ENCODE measurements at places on chromosomes 3 and 15.

DNA sequence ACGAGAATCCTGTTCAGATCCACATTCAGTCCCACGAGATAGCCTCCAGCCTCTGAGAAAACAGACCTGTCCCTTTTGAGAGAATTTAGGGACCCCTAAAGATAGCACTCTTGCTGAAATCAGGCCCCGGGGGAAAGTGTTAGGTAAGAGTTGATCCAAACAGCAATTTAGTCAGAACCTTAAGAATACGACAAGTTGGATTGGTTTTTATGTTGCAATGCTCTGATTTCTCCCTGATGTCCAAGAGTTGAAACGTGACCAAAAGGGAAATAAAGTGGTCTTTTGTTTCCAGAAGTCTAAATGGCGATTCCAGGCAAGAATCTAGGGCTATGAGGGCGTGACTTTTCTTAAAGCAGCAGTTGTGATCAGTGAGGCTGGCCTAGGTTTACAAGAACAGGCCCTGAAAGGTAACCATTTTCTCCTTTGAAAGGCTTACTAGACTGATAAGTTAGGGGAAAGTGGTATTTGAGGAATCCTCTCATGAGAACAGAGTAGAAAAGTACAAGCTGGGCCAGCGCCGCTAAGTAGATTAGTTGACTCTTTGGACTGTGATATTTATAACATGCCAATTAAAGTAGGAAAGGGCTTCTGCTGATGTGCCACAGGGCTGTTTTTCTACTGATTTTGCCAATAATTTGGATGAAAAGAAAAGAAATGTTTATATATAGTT lies 4.9 kb downstream of the MAN2A2 start:
- DNase-seq, result no peak

GRCh38 chr15:92059036-92059970 lies 205.8 kb downstream of the SLCO3A1 start:
- DNase-seq, result no peak

DNA sequence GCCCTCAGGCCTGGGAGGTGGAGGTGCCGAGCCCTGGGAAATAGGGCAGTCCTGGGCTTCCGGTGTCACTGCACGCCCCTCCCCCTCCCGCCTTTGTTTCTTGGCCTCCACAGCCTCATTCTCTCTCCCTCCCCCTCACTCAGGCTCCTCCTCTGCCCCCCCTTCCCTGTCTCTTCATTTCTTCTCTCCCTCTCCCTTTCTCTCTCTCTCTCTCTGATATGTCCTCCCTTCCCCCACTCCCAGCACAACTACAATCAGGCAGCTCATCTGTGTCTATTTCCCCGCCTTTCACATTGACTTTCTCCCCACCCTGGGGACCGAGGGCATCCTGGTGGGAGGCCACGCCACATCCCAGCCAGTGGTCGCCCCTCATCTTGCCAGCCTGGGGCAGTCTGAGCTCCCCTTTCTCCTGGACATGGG lies 40.2 kb downstream of the IDH2 start:
- peak; percentile 29 for DNase-seq

- no peak for DNase-seq
Measured at GRCh38 chr3:67534594-67534993, 119.8 kb downstream of the SUCLG2 start.

GRCh38 chr3:6779140-6779539 lies 81.8 kb upstream of the GRM7 start:
- no peak for DNase-seq

GRCh38 chr3:39529577-39529976 lies 62.1 kb downstream of the MOBP start:
- DNase-seq, result no peak

DNA sequence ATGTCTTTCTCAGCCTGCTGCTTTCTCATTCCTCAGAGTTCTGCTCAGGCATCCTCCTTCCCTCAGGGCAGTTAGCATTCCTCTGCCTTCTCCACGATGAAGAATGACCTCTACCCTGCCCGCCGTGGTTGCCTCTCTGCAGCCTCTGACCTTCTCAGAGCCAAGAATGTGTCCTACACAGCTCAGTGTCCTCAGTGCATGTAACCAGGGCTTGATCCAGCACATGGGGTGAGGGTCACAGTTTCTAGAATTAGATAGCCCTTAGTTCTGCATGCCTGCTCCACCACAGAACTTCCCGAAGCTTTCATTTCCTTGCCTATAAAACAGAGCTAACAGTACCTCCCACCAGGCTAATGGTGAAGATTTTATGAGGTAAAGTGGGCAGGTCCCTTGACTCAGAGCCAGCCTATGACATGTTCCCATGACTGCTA lies 182.1 kb downstream of the CLSTN2 start:
- no peak for DNase-seq

DNA sequence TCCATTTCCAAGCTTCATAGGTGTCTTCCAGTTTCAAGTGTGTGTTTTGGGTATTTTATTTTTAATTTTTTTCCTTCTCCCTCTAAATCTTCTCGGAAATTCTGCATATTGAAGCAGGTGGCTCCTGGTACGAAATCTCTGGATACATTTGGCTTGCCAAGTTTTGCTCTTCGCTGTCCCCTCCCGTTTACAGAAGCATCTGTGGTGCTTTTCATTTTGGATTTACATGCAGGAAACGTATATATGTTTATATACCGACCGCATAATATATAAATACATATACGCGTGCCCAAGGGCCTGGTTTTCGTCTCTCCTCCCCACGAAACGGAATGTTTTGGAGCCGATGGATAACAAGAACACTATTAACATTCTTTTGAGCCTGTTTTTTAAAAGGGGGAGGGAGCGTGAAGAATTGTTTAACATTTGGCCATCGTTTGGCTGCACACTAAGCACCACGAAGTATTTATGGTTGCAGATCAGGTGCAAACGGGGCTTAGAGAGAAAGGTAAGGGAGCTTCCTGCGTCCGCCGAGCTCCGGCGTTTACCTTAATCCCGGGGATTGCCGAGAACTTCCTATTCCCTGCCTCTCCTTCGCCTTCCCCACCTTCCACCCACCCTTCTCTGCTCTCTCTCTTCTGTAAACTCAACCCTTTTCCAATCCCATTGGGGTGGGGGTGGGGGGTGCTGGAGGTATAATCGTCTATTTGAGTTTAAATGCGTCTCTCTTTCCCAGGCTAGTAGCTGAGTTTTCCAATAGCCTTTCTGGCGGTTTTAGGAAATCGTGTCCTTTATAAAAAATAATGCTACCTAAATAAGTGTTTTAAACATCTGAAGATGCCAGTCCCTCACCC lies 1.1 kb upstream of the NLGN1 start:
- no peak for DNase-seq

GRCh38 chr3:90221900-90222299 lies 1114.5 kb downstream of the EPHA3 start:
- no peak for DNase-seq

DNA sequence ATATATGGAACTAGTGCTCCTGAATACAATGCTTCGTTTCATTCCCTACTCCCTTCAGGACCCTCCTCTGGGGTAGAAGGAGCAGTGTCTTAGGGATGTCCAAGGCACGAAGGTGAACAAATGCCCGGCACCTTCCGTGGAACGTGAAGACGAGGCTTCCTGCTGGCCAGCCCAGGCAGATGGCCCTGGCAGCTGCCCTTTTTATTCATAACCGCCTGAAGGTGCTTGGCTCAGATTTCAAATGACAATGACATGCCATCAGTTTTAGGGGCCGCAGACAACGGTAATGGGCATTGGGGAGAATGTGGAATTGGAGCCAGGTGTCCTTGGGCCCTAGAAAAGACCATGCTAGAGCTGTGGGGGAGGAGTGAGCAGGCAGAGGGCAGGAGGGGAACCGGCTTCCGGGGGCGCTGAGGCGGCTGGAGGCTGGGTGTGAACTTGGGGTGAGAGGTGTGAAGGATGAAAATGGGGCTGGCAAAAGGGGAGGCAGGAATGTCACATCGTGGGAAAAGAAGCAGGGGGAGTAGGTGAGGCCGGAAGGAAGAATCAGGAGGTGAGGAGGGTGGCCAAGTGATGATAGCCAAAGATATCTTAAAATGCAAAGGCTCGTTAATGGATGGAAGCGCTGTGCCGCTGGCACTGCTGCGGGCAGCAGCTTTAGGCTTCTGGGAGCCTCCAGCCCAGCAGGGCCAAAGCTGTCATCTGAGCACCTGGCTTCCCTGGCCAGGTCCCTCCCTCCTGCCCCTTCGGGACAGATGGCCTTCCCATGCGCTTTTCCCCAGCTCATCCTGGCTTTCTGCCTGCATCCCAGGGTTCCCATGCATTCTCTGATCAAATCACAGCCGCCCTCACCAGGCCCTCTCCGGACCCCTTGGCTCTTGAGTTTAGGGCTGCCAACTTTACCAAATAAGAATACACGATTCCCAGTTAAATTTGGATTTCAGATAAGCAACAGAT lies 93.7 kb downstream of the TMEM266 start:
- no peak for DNase-seq

DNA sequence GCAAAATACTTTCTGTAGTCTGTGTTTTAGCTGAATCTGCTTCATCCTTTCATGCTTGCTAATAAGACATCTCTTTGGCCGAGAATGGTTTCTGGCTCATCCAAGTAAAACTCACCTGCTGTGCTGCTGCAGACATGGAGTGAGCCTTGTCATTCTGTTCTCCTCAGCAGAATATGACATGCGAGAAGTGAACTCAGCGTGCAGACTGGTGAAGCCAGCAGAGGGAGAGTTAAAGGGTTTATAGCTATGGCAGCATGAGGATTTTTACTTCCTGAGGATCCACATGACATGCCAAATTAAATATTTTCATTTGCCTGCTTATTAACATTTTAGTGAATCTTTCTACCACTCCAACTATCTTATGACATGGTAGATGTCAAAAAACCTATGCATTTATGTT lies 658.4 kb upstream of the NECTIN3 start:
- DNase-seq, result no peak

GRCh38 chr3:12938258-12938711 lies 96.9 kb upstream of the RPL32 start:
- DNase-seq, result no peak

DNA sequence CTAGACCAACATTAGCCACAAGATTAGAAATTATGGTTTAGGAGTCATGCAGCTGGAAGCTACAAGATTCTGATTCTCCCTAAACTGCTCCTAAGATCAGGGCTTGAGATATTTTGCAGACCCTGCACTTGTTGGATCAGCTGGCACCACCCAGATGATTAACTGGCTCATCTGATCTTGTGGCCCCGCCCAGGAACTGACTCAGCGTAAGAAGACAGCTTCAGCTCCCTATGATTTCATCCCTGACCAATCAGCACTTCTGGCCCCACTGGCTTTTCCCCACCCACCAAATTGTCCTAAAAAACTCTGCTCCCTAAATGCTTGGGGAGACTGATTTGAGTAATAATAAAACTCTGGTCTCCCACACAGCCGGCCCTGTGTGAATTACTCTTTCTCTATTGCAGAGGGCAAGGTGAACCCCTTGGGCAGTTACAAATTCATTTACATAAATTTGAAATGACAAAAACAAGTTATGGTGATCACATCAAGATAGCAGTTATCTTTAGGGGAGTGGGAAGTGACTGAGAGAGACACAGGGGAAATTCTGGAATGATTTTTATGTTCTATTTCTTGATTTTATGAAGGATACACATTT lies 76.5 kb downstream of the CD200R1L start:
- DNase-seq, result no peak

GRCh38 chr3:129563850-129564535 lies 21.0 kb downstream of the H1-8 start:
- no peak for DNase-seq

- DNase-seq, result no peak
Measured at GRCh38 chr3:194672876-194673275, 885 bp upstream of the LSG1 start.

DNA sequence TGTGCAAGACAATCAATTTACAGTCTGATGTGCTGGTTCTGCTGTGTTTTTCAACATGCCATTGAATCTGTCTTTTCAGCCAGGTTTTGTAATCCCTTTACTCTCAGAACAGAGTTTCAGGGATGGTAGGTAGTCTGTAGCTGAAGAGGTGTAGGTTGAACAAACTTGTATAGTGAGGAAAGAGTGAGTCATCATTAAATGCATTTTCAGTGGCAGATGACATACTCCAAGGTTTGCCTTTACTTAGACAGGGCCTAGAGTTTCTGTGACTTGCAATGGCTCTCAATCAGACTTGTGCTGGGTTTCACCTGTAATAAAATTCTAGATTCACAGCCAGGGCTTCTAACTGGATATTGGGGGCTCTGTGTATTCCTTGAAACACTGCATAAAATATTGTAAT lies 94.6 kb downstream of the CYP19A1 start:
- no peak for DNase-seq

GRCh38 chr3:156290924-156291271 lies 170.5 kb downstream of the KCNAB1 start:
- DNase-seq, result no peak

DNA sequence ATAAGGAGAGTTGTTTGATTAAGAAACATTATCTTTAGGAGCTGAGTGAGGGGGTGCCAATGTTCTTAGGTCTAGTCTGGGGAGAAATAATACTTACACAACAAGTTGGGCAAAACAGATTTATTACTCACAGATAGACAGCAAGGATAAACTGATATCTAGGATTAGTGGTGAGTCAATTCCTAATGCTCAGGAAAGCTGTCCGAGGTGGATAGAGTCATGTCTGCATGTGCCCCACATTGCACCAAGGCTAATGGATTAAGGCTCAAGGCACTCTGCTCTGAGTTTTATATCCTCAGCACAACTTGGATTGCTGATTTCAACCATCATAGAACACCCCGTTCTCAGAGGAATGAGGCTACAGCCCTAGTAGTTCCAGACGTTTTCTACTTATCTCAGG lies 1042.3 kb downstream of the OTOL1 start:
- DNase-seq, result no peak

DNA sequence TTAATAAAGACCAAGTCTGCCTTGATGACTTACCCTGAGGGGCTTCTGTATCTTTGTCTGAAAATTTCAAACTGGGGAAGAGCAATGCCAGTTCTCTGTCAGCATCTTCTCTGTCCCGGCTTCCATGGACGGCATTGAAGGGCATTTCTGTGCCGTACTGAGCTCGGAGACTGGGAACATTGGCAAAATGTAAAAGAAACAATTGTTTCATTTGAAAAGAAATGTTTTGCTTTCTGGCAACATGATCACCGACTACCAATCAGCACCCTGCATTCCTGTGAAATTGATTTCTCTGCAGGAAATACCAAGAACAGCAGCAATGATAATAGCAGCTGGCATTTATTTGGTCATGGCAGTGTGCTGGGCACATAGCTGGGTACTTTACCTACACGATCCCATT lies 26.2 kb downstream of the NME9 start:
- DNase-seq, result no peak

DNA sequence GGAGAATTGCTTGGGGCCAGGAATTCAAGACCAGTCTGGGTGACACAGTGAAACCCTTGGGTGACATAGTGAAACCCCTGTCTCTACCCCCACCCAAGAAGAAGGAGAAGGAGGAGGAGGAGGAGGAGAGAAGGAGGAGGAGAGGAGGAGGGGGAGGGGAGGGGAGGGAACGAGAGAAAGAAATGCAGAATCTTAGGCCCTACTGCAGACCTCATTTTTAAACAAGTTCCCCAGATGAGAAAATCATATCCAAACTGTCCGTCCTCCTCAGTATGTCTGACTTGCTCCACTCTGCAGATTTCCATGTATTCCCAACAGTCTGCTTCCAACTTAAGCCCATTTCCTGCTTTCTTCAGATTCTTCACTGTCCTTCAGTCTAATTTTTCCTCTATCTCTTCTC lies 63.9 kb upstream of the NUDT16 start:
- DNase-seq, result no peak

GRCh38 chr15:55549305-55549704 lies 38.8 kb downstream of the PYGO1 start:
- no peak for DNase-seq

All from CD4-positive, alpha-beta T cell treated with Interleukin-2 at 100 ng/mL for 4 hours (primary cell).